Suprapubic skin (tissue), 4 donors: ENCODE measurements at places on chromosomes 7 and 10.

DNA sequence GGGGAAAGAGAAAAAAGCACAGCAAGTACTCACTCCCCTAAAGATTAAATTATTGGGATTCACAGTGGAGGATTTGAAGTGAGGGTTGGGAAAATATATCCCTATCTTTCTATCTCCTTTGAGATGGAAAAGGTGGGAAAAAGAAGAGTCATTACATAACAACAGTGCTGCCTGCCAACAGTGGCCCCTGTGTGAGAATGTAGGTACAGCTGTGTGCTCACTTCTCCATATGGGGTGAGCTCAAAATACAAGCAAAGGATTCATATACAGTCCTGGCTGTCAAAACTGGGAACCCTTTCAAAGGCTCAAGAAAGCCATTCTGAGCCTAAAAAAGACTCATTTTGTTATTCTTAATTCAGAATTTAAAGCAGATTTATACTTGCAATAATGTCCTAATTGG lies 458.5 kb downstream of the GPAM start:
- no peak for DNase-seq

GRCh38 chr7:99143521-99143852 lies 421 bp downstream of the SMURF1 start:
- no peak for DNase-seq

DNA sequence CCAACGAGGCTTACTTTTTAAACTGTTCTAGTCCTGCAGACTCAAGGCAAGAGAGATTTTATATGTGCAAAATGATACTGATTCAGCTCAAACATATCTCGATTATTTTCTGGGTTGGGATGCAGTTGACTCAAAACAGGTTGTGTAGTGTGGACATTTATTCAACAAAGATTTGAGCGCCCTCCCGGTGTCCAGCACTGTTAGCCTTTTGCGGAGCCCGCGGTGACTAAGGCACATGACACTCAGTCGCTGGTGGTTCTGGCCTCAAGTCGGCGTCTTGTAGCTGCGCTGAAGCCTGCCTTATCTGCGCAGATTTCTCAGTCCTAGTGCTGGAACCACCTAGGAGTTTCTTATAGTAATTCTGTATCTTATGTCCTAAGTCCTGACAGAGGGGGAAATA lies 938 bp upstream of the CADPS2 start:
- peak; percentile 68 for DNase-seq

DNA sequence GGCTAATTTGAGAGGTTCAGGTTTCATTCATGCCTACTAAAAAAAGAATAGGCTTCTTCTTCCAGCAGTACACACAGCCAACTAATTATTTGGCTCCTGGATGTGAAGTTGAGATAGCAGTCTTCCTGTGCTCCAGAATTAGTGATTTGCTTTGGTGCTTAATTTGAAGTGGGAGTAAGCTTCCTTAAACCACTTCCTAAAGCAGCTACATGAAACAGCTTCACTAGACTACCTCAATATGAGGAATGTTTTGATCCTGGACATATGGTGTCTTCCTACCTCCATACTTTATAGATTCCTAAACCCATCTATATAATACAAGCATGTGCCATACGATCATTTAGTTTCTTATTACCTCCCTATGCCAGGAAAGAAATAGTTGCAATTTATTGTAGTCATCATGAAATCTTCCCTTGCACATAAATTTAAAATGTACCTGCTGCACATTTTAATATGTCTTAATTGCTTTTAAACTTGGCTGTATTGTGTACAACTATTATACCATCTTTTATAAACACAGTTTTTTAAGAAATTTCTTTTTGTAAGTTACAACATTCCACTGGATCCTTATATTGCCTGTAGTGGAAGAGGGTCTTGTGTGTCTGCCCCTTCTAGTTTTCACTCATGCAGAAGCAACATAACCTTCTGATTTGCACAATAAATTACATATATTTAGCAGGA lies 8.6 kb downstream of the VIM start:
- no peak for DNase-seq

DNA sequence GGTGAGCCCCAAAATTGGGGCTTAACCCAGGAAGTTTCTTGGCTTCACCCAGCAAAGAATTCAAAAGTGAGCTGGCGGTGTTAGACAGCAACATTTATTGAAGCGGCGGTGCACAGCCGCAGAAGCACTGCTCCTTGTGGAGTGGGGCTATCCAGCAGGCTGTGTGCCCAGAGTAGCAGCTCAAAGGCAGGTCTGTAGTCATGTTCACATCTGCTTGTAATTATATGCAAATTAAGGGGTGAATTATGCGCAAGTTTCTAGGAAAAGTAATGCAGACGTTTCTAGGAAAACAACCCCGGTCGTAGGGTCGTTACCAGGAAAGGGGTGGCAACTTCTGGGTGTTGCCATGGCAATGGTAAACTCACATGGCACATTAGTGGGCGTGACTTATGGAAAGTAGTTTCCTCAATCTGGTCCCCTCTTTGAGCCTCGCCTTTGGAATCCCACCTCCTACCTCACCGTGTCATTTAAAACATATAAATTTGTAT lies 13.7 kb upstream of the KBTBD2 start:
- no peak for DNase-seq

GRCh38 chr7:102451371-102452054 lies 13.2 kb downstream of the ALKBH4 start:
- DNase-seq, result no peak

- DNase-seq, result no peak
Measured at GRCh38 chr7:115009139-115009538, 87.2 kb downstream of the MDFIC start.

GRCh38 chr10:123093489-123093888 lies 42.3 kb upstream of the HMX3 start:
- no peak for DNase-seq

GRCh38 chr7:138137423-138138171 lies 61.3 kb downstream of the AKR1D1 start:
- no peak for DNase-seq

DNA sequence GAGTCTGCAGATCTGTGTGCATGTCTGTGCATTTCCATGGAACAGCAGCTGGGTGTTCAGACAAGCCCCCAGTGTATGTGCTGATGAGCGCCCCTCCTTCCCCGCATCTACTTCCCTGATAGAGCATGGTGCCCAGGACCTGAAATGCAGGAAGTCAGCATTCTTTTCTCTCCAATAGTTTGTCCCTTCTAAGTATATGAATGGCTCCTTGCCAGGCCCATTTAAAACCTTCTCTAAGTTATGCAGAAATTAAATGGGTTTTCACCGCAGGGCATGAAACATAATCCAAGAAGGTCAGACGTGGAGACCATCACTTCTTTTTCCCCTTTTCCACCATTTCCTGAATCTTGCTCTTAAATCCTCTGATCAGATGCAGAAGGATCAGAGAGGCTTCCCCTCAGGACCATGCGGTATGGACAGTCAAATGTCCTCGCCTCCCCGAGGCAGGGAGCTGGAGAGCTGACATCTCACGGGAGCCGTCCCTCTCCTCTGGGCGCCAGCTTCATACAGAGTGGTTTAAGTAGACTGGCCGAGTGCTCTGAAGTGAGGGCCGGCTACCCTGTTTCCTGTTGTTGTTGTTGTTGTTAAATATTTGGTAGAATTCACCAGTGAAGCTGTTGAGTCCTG lies 155.3 kb downstream of the C10orf105 start:
- DNase-seq, result no peak

- DNase-seq, result no peak
Measured at GRCh38 chr7:33273356-33273755, 144.0 kb downstream of the BBS9 start.

- DNase-seq, result no peak
Measured at GRCh38 chr7:10888861-10889260, 84.8 kb upstream of the PHF14 start.

GRCh38 chr7:124205526-124205925 lies 172.7 kb upstream of the TMEM229A start:
- DNase-seq, result no peak

DNA sequence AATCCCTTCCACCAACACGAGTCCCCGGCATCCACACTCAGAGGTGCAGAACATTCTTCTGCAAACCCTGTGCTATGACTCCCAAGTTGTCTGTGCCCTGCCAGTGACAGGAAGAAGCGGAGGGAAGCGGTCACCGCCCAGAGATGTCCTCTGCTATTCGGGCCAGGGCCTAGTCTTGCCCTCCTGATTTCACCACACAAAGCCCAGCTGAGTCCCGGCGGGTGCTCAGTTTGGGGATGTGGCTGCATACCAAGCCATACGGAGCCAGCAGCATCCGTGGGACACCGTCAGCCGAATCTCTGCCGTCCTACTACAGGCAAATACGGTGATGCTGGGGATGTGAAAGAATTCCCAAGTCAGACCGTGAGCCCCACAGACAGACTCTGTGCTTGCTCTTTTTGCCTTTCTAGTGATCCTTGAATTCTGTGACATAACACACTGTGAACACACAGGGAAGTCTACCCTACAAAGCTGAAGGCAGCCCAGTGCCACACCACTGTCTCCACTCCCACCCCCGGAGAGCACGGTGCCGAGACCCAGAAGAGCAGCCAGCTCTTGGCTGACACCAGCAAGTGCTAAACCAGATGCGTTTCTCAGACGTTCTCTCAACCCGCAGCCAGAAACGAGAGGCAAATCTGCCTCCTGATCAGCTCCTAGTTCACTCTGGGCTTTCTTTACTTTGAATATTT lies 2.0 kb downstream of the STK32C start:
- DNase-seq, result peak; percentile 47

DNA sequence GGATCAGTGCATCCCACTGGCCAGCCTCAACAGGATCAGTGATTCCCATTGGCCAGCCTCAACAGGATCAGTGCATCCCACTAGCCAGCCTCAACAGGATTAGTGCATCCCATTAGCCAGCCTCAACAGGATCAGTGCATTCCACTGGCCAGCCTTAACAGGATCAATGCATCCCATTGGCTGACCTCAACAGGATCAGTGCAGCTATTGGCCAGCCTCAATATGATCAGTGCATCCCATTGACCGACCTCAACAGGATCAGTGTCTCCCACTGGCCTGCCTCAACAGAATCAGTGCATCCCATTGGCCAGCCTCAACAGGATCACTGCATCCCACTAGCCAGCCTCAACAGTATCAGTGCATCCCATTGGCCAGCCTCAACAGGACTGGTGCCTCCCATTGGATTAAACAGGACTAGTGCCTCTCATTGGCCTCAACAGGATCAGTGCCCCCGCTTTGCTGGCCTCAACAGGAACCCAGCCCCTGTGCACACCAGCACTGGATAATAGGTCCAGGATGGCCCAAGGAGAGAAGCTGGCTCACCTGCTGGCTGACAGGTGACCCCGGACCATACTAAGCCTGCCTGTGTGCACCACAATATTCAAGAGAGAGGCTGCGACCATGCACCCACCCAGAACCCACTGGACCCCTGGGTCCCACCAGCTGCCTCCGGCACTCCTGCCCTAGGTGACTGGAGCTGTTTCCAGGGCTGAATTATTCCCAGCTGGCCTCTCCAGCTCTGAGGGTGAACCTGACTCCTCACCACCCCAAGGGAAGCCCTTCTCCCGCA lies 59.9 kb downstream of the PDGFA start:
- no peak for DNase-seq

DNA sequence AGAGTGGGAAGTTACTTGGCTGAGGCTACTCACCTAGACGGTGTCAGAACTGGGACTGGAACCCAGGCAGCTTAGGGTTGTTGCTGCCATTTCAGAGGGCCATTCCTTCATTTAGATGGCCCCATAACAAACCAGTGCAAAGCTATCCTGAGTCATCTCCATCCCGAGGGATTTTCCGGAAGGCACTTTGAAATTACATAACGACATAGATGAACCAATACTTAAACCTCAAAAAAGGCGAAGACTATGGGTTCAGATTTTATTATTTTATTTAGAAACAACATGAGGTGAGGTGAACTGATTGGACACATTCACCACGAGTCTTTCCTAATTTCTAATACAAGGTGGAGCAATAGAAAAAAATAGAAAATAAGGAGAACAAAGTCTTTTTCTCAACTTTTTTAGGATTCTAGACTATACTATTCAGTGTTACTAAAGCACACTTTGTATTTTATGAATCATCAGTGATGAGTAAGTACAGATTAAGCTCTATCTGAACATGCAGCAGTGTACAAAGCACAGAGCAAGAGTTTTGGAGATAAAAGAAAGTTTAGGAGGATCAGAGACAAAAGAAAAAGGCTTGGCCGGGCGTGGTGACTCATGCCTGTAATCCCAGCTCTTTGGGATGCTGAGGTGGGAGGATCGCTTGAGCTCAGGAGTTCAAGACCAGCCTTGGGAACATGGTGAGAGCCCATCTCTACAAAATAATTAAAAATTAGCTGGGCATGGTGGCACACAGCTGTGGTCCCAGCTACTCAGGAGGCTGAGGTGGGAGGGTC lies 79.5 kb upstream of the SVIL start:
- DNase-seq, result no peak

- DNase-seq, result no peak
Measured at GRCh38 chr10:22805304-22805703, 90.9 kb upstream of the PIP4K2A start.

DNA sequence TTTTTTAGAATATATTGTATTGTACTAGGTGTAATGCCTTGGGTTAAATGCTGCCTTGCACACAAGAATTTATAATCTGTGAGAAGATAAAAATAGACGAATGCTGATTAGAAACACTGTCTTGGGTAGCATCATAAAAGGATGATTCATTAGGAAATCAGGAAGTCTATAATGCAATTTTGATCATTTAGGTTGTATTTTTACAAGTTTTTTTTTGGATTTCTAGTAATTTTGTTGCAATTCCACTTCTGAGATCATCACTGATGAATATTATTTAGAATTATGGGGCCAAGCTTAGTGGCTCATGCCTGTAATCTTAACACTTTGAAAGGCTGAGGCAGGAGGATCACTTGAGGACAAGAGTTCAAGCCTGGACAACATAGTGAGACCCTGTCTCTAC lies 29.6 kb downstream of the WBP1L start:
- no peak for DNase-seq

DNA sequence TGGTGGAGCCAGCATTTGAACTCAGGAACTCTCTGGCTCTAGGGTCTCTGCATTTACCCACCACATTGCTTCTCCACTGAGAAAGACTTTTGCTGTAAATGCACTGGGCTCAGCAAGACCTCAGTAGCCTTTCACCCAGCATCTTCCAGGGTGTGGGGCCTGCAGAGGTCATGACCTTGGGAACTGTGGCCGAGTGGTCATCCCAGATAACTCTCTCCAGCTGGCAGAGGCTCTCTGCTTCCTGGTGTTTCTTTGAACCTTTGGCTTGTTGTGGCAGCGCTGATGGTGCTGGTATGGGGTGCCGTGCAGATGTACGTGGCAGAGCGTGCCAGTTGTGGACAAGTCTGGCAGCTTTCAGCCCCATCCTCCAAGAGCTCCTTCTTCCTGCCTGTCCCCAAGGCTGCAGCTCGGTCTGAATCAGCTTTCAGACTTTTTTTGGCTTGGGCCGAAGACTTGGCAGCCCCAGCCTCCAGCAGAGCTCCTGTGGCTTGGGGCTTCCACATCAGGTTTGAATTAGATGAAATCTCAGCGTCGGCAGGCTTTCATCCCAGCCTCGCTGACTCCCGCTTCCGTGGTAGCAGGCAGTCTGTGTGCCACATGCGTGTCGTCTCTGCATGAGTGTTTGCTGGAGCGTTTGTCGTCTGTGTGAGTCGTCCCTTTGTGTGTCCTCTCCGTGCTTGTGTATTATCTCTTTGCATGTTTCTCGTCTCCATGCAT lies 21.5 kb downstream of the ADAMTS14 start:
- peak; percentile 78 for DNase-seq

DNA sequence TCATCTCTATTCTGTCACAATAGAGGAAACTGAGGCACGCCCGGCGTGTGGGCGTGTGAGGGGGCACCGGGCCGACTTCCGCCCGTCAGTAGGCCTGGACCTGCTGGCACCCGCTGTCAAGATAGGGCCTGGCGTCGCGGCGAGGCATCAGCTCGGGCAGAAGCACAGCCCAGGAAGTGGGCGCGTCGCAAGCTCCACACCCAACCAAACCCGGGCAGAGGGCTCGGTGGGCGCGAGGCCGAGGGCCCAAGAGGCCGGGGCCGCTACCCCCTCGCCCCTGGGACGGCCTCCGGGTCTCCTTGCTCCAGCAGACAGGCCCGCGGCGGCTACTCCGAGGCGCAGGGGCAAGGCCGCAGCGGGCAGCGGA lies 91.2 kb downstream of the SPAG6 start:
- no peak for DNase-seq
